ENCODE measurements at places on chromosomes 4 and X.

DNA sequence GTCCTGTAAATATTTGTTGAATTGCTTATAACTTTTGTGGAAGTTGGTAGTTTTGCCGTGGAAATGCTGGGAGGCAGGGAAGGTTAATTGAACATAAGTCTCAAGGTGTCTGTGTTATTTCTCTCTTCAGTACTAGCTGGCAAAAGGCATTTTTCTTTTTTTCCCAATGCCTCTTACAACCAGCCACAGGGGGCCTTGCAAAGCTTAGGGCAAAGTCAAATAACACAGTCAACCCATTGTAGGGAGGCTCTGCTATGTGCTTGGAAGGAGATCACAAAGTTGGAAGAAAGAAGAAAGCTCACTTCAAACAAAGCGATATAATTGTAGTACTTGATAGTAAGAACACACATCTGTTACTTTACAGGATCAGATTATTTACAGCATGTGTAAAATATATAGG, 802.6 kb downstream of the PDHA2 start:
- no peak overlapping the region for H3K4me3 ChIP-seq
- H3K36me3 ChIP-seq: no peaks in the 10 kb centered on the region
- H3K4me1 ChIP-seq: no peaks in the 10 kb centered on the region

DNA sequence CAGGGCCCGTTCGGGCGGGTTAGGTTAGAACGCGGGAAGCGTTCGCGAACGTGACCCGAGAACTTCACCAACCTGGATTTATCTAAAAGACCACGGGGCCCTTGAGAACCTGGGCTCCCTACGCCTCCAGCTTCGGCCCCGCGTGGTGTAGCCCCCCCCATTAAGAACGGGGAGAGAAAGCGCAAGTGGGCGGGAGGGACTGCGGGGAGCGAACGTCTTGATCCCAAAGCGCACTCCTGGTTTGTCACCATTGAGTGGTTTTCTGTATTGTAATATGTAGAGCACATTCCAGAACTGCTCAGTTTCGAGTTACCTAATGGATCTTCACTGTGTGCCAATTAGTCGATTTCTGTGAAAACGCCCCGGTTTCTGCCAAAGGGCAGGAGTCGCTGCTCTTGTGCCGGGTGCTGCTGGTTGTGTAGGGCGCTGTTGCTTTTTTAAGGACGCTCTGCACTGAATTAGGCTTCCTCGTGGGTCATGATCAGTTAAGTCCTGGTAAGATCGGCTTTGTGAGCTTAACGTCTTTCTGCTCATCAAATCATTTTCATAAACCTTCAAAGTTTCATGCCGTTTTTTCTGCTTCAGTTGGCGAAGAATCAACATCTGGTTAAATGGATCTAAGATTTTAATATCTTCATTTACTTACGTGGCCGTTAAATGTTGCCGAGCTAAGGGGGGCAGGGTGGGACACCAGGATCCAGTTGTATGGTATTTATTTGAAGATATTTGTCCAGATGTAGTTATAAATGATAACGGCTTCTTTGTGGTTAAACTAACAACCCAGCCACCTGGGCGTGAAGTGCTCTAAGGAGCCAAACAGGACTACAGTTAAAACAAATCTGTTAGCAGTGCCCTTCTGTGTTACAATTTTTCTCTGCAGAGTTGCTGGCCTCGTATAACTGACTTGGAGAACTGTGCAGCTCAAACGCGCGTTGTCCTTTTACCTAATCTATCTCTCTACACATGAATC, 809 bp downstream of the MND1 start:
- H3K4me1 ChIP-seq: no peaks in the 10 kb centered on the region
- no peaks in the 10 kb centered on the region for H3K27me3 ChIP-seq
- H3K27ac ChIP-seq: no peak overlapping the region
- DNase-seq: no peak

DNA sequence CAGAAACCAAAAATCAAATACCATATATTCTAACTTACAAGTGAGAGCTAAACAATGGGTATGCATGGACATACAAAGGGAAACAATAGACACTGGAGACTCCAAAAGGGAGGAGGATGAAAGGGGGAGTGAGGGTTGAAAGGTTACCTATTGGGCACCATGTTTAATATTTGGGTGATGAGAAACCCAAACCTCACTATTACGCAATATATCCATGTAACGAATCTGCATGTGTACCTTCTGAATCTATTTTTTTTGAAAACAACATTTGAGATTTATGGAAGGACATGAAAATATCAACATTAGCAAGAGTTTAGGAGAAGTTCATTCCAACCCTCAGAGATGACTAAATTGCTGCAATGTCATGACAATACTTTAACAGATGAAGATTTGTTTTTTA, 586.1 kb downstream of the GBA3 start:
- no peaks in the 10 kb centered on the region for H3K4me1 ChIP-seq
- DNase-seq: no peak
- no peak overlapping the region for H3K27ac ChIP-seq
- H3K36me3 ChIP-seq: no peaks in the 10 kb centered on the region

DNA sequence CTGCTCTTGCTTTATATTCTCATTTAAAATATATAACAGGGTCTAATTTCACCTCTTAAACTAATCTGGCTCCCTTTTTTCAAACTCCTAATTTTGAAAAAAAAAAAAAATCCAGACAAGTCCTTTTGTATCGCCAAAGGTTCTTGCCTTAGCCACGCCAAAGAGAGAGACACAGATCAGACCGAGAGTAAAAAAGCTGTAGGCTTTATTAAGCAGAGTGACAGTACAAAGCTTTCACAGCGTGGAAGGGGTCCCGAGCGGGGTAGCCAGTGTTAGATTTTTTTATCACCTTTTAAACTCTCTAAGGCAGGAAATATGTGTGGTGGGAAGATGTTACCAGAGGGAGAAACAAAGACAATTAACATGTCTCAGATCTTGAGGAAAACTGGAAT, 54.1 kb downstream of the PAGE2 start:
- no peaks in the 10 kb centered on the region for H3K36me3 ChIP-seq
- DNase-seq: no peak
- H3K27ac ChIP-seq: no peak overlapping the region

DNA sequence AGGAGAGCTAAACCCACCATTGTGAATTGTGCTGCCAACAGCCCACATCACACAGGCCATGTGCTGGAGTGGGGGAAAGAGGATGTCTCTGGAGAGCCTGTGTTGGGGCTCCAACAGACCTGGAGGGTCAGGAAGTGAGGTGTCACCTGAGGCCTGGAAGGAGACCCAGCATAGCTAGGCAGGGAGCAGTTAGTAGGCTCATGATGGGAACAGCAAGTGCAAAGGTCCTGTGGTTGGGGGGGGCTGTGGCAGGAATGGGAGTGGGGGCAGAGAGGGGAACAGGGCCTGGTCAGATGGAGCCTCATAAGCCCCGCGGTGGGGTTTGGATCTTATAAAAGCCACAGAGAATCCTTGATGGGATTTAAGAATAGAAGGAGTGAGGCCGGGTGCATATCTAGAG, 35.9 kb upstream of the GPR78 start:
- H3K36me3 ChIP-seq: no peaks in the 10 kb centered on the region
- H3K27me3 ChIP-seq: no peaks in the 10 kb centered on the region
- no peak for DNase-seq
- no peak overlapping the region for H3K27ac ChIP-seq
- no peak overlapping the region for H3K4me3 ChIP-seq
- no peaks in the 10 kb centered on the region for H3K4me1 ChIP-seq

DNA sequence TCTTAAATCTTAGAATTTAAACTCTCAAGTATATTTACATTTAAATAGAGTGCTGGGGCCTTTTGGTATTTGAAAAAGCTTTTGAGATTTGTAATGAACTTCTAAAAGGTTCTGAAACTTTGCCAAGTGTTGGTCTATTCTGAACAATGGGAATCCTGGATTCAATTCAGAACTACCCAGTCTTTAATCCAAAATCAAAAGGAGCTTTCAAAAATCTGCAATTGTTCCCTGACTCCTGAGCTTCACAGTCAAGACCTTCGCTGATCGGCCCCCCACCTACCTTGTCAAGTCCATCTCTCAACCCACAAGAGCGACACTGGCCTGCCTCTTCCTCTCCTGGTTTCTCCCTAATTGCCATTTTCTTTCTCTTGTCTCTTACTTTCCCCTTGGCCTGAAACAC, 666.1 kb upstream of the BOD1L1 start:
- H3K36me3 ChIP-seq: no peaks in the 10 kb centered on the region
- H3K27me3 ChIP-seq: no peaks in the 10 kb centered on the region
- DNase-seq: no peak
- H3K27ac ChIP-seq: no peak overlapping the region
- no peak overlapping the region for H3K4me3 ChIP-seq

DNA sequence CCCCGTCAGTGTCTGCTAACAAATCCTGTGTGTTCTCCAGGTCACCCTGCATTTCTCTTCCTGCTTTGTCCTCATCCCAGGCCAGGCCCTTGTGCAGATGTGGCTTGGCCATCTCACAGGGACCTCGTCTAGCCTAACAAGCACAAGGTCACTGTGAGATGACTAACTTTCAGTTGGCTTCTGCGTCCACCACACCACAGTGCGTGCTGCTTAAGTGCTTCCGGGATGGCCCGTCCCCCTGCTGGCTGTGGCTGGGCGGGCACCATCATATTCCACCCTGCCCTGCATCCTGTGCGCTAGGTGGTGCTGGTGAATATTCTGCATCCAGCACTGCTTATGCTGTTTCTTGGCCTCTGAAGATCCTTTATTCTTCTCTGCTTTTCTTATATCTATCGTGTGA, 33.8 kb downstream of the RBBP7 start:
- H3K36me3 ChIP-seq: peaks cover 13% of the 10 kb centered on the region
- H3K27me3 ChIP-seq: no peaks in the 10 kb centered on the region
- no peaks in the 10 kb centered on the region for H3K4me1 ChIP-seq
- no peak for DNase-seq
